ENCODE measurements at places on chromosomes 6 and 20.

DNA sequence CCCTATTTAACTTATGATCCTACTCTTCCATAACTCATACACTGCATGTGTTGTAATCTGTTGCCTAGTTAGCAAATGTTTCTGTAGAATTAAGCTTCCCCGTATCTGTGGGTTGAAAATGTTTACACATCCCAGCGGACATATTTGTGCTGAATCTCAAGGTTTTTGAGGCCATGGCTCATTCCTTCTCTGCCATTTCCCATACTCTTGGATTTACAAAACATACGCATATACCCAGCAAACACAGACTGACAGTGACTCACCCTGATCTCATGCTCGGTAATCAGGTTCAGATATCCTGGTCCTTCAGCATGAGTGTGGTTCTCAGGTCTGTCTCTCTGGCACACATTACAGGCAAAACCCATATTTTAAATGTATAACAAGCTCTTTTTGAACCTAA is 58.7 kb downstream of the AGPAT4 start:
- DNase-seq: peak; percentile 92

GRCh38 chr6:97392735-97393134 is 109.7 kb upstream of the MMS22L start:
- no peak for DNase-seq

GRCh38 chr6:106536357-106536756 is 92.9 kb downstream of the RTN4IP1 start:
- DNase-seq: no peak

DNA sequence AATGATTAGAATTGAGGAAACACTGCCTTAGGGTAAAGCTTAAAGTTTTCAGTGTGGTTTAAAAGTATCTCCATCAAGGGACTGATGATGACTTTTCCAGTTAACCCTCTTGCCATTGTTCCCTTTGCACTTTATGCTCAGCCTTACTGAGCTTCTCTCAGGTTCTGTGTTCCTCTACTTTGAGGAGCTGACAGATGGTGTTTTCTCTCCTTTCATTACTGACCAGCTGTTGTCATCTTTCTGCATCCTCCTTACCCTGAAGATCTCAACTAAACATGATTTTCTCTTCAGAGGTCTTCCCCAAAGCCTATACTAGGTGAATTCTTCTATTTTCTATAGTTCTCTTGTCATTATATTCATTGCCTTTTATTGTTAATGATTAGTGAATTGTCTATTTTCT is 475.6 kb upstream of the SYNCRIP start:
- no peak for DNase-seq

DNA sequence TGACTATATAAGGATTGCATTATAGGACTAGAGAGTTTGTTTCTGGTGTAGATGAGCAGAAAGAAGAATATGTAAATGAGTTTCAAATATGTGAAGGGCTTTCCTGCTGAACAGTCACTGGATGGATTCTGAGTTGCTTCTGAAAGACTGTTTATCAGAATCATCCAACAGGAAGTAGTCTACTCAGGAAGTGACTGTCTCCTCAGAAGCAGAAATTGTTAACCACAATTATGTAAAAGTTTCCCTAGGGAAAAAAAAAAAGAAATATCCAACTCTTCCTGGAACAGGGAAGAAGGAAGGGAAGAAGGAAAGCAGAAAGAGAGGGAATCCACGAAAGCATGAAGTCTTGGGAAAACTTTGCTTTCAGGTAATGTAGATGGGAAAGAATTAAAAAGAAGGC is 138.9 kb downstream of the TENT5A start:
- DNase-seq: peak; percentile 92

DNA sequence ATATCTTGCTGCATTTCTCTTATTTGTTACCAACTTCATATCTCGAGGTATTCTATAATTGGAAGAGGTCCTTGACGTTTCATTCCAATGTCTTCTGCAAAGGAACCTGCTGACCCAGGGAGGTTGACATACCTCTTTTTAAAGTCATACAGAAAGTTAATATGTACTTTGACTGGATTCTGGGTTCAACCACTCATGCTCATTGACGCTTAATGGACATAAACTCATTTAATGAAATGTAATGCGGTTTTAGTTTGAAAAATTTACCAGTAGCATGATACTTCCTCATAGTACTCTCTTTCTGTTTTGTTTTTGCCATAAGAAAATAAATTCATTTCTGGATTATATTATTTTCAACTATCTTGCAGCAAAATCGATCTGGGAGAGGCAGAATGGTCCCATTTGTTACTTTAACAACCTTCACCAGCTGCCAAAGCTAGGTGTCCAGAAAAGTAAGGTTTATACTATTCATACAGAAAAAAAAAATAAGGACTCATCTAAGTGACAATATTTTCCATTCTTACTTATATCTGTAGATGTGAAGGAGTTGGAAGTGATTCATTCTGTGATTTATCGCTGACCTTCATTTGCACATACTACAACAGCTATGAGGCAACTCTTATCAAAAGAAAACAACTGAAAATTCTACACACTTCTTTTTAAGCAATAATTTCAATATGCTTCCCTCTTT is 101.6 kb downstream of the ATXN1 start:
- DNase-seq: no peak

GRCh38 chr6:129120856-129121638 is 238.1 kb downstream of the LAMA2 start:
- no peak for DNase-seq

GRCh38 chr6:2790588-2791449 is 25.6 kb downstream of the WRNIP1 start:
- DNase-seq: peak; percentile 90

- DNase-seq: no peak
Observed at GRCh38 chr6:143159001-143159400, 98.3 kb downstream of the AIG1 start.

DNA sequence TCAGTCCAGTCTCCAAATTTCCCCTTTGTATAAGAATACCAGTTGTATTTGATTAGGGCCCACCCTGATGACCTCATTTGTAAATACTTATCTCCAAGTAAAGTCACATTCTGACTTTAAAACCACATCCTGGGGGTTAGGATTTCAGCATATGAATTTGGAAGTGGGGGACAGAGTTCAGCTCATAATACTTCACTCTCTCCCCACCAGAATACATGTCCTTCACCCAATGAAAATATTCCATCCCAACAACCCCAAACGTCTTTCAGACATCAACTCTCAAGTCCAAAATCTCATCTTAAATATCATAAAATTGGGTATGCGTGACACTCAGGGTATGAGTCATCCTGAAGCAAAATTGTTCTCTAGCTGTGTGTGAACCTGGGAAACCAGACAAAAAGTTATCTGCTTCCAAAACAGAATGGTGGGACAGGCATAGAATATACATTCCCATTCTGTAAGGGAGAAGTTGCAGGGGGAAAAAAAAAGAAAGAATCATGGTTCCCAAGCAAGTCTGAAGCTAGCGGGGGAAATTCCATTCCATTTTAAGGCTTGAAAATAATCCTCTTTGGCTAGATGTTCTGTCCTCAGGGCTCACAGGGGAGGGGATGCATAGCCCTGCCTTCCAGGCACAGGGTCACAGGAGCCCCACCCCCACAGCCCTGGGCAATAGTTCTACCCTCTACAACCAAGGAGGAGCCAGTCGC is 113.9 kb downstream of the ADAT2 start:
- DNase-seq: peak; percentile 87

GRCh38 chr20:38665094-38665493 is 59.2 kb upstream of the SLC32A1 start:
- DNase-seq: no peak

DNA sequence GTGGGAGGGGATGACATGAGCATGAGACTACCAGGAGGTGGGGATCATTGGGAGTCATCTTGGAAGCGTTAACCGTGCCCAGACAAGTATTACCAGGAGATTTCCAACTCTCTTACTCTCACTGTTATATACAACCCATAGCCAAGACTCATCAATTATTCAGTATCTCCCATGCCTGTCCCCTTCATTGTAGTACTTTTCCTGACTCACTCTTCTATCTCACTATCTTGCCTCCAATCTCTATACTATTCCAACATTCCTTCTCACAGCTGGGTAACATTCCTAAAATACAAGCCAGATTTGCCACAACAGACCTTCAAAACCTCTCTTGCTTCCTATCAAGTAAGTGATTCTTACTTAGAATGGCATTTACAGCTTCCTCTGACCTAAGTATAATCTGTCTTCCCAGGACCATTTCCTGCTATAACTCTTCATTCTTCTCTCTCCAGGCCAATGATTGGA is 226.3 kb upstream of the SMLR1 start:
- peak; percentile 97 for DNase-seq

DNA sequence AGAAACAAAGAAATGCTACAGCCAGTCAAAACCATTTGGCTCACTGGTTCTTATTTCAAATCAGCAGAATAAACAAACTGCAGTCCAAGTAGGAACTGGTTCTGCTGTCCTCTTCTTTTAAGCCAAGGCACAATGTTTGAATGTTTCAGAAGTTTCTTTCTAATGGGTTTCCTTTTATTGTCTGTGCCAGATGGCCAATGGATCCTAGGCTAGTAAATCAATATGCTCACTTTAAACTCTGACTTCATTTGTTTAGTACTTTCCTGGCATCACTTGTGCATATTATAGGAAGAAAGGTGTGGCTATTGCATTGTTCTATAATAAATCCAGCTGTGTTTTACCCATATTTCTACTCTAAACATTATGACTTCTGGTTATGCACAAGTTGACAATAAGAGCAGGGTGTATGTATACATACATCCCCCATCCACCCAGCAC is 99.7 kb upstream of the PLCB4 start:
- no peak for DNase-seq

- DNase-seq: no peak
Observed at GRCh38 chr6:46170357-46171289, at the start of gene ENPP5. Gene ENPP5 (minus strand): TSS chr6:46170980. CDS start chr6:46168262, 2,718 bp downstream.

DNA sequence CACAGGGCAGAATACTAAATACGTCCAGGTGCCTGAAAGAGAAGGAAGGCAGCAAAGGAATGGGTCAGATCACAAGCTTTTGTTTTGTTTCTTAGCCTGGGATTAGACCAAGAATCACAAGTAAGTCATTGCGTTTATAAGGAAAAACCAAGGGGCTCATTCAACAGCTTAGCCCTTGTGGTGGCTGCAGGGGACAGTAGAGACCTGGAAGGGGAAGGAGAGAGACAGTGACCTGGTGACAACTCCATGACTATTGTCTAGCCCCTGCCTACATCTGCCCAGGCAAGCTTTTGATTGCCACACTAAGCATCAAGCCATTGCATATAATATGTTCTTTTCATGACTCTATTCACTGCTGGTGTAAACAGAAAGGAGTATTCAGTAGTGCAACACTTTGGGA is 30.2 kb upstream of the TBC1D7 start:
- DNase-seq: no peak

GRCh38 chr20:44976698-44977097 is 10.4 kb downstream of the STK4 start:
- DNase-seq: no peak

- peak; percentile 61 for DNase-seq
Observed at GRCh38 chr6:146901940-146902816, 302.0 kb upstream of the STXBP5 start.

DNA sequence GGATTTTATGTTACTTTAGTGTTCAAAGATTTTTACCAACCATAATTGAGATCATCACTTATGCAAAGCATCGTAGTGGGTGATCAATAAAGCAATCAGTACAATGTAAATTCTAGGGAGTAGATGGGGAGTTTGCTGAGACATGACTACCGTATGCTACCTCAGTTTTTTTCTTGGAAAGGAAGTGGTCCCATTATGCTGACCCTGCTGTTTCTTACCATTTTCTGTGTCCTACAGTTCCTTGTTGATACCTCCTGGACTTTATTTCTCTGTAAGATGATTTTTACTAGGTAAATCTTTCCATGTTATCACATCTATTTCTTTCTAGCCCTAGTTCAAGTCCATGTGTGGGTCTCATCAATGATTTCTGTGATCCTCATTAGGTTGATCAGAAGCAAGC is 19.3 kb upstream of the NKAIN2 start:
- DNase-seq: no peak

DNA sequence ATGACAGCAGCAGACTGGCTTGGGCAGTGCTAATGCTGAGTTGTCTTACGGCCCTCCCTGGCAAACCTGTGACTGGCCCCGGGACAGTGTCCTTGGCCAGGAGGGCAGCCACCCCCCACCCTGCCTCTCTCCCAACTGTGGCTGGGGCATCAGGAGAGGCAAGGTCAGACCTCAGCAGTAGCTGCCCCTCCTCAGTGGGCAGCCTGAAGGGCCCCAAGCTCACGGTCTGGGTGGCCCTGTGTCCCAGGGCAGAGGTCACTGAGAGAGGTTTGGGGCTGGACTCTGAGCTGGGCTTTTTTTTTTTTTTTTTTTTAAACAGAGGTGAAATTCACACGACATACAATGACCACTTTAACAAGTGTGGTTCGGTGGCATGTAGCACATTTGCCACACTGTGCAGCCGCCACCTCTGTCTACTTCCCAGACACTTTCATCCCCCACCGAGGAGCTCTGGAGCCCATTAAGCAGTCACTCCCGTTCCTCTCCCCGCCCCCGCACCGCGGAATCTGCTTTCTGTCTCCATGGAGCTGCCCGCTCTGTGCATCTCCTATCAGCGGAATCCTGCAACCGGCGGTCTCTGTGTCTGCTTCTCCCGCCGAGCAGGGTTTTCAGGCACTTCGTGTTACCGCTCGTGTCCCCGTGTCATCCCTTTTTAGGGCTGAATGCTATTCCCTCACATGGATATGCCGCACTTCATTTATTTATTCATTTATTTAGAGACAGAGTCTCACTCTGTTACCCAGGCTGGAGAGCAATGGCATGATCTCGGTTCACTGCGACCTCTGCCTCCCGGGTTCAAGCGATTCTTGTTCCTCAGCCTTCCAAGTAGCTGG is 67.9 kb upstream of the GATA5 start:
- no peak for DNase-seq

DNA sequence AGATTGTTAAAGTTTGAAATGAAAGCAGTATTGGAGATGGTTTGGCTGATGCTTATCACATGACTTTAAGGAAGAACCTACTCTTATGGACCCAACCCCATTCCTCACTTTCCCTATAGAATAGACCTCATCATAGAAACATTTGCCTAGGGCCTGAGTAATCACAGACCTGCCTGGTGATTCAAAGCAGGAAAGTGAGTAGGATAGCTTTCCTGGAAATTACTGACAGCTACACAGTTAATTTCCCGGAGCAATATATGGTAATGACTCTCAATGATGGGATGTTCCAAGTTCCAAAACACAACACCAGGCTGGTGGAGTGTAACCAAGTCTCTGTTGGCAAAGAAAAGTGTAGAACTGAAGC is 233.8 kb downstream of the SIM1 start:
- DNase-seq: peak; percentile 82

DNA sequence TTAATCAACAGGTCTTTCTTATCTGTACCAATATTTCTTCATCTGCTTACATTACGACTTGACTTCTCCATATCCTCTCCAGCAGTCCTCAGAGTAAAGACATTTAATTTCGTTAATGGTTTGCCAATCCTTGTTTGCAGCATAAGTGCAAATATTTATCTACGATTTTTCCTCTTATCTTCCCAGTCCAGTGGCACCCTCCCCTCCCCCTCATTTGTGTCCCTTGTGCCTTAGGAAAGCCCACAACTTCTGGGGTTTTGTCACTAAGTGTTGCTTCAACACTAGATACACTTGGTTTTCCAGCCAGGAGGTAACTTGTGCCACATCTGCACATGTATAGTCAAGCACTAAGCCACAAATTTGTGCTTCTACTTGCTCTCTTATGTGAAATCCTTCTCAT is 327.2 kb downstream of the CBLN4 start:
- DNase-seq: no peak
